ENCODE measurements at places on chromosomes 2 and 18.

DNA sequence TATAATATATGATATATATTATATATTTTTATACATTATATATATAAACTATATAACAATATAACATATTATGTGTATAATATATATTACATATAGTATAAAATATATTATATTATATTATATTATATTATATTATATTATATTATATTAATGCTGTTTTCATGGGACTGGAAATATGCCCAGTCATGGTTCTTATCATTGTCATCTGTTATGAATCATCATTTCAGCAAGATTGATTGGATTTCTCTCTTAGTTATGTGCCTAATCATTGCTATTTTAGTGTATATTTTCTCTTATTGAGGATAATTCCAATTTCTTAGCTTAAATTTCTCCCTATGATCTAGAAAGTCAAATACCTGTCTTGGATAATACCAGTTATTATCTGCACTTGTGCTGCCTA is 617.8 kb downstream of the TRIB2 start:
- no peak for DNase-seq

- DNase-seq, result no peak
These were observed 31.3 kb downstream of the HJURP start for GRCh38 chr2:233822781-233823730.

- DNase-seq, result no peak
These were observed 141.3 kb upstream of the THUMPD2 start for GRCh38 chr2:39920307-39920801.

- DNase-seq, result no peak
These were observed 160.9 kb downstream of the MIB1 start for GRCh38 chr18:21901423-21901945.

- no peak for DNase-seq
These were observed 202.7 kb downstream of the AGPS start for GRCh38 chr2:177595126-177595845.

All from smooth muscle cell of the brain vasculature (primary cell).